ENCODE measurements at places on chromosomes 2 and 18. TPM values are rescaled to one million over a fixed set of nuclear protein-coding genes. Genes with fewer than 3 reads are reported as not detected.

DNA sequence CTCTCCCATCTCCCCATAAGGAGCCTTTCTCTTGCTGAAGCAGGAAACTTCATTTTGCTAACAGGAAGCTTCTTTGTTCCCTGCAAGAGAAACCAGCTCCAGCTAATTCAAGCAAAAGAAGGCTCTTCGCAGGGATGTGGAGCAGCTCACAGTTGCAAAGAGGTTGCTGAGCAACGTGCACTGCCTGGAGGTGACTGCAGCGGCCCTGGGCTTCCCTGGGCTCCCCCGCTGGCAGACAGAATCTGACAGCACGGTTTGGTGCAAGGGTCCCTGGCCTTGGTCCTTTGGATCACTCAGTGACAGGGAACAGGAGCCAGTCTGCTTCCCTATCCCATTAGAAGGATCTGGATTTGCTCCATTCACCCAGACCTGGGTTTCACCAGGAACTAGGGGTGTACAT lies 25.8 kb downstream of the GPR55 start:
- no peaks in the 10 kb centered on the region for H3K27me3 ChIP-seq
- no peak for DNase-seq
- H3K27ac ChIP-seq: no peak overlapping the region
- H3K36me3 ChIP-seq: no peaks in the 10 kb centered on the region

DNA sequence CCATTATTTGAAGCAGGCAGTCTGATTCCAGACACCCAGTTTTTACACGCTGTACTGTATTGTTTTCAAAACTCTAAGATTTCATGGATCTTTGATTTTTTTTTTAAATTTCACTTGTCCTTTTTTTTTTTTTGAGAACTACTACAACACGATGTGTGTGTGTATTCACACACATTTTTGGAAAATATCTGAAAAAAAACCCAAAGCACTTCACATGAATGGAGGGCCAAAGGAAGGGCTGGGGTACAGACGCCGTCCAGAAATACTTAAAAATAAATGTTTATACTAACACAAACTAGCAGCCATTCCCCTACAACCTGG lies 314 bp upstream of the SSB start:
- H3K4me1 ChIP-seq: peaks cover 2% of the 10 kb centered on the region
- peak overlapping the region; percentile 71 for H3K4me3 ChIP-seq
- no peaks in the 10 kb centered on the region for H3K36me3 ChIP-seq
- H3K27ac ChIP-seq: peak overlapping the region; percentile 23

- H3K27ac ChIP-seq: peak overlapping the region; percentile 2
- no peak for DNase-seq
- H3K36me3 ChIP-seq: no peaks in the 10 kb centered on the region
- H3K4me1 ChIP-seq: peaks cover 5% of the 10 kb centered on the region
- no peak overlapping the region for H3K4me3 ChIP-seq
- no peaks in the 10 kb centered on the region for H3K27me3 ChIP-seq
Measured at GRCh38 chr2:237743561-237744269, 54.9 kb upstream of the RBM44 start.

ANKRD30BL gene
- 1.2 TPM for total RNA-seq

DNA sequence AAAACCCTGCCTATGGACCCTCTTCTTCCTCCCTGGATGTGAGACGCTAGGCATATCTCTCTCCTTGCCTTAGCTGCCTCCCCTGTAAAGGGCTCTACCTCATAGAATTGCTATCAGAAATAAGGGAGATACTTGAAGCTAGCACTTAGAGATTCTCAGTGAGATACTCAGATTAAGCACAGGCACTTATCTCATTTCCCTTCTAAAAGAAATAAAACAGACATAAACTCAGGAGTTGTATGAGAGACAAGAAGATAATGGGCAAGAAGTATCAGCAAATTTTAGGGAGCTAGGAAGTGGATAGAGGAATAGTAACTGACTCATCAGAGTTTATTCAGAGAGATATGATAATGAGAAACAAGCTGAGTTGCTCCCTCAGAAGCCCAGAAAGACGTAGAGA lies 131.0 kb downstream of the SP3 start:
- no peaks in the 10 kb centered on the region for H3K27me3 ChIP-seq
- H3K36me3 ChIP-seq: no peaks in the 10 kb centered on the region
- H3K4me1 ChIP-seq: peaks cover 3% of the 10 kb centered on the region
- DNase-seq: no peak

- H3K27me3 ChIP-seq: no peaks in the 10 kb centered on the region
- H3K4me3 ChIP-seq: no peak overlapping the region
- H3K27ac ChIP-seq: no peak overlapping the region
- no peaks in the 10 kb centered on the region for H3K36me3 ChIP-seq
Measured at GRCh38 chr2:61229936-61230335, 67.9 kb downstream of the C2orf74 start.

RUFY4 gene
- 0.97 TPM for total RNA-seq

Measured in ovary (tissue), 10 donors.